ENCODE measurements at places on chromosomes 12 and 14.
A peak's percentile ranks its signal among the peaks of the same experiment; 100 is the strongest.

DNA sequence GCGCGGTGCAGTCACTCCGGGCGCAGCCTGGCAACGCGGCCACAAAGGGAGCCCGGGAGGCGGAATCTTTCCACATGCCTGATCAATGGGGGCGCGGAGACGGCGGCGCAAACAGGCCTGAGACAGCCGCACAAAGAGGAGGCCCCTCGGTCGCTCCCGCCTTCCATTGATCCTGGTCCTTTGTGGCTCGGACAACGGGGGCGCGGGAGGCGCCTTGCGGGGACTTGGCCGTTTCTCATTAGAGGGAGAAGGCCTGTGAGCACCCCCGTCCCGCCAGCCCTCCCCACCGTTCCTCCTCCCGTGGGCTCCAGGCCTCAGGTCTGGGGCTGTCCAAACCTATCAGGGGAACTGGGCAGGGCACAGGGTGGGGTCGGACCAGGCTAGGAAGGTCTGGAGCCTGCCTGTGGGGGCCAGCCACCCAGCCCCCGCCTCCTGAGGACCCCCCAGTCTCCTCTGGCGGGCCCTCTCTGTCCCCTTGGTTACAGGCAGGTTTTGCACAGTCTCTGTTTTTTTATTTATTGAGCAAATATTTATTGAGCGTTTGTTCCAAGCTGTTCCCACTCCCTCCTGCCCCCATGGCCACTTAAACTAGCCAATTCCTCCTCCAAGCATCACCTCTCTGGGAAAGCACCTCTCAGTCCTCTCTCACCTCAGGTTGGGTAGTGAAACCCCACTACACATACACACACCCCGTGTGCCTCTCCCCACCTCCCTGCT lies 29.0 kb upstream of the MSI1 start:
- DNase-seq, result peak; percentile 14

GRCh38 chr12:105946493-105946901 lies 192.3 kb downstream of the NUAK1 start:
- peak; percentile 80 for DNase-seq

DNA sequence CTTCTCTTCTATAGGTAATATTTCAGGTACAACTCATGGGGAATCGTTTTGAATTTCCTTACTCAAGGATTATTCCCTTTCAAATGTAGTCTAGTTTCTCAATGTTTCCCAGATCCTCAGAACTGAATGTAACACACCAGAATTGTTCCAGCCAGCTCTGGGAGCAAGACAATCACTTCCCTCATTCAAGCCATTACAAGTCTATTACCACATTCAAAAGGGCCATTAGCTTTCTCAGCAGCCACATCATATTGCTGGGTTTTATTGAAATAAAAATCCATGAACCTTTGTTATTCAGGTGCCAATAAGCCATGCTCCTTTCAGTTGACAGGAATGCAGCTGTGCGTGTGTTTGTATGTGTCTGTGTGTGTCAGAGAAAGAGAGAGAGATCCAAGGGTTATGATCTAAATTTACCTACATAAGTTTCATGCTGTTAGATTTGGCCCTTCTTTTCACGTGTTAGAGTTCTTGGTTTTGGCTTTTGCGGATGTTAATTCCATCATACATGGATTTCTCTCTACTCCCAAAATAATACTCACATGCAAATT lies 357.7 kb downstream of the BCAT1 start:
- DNase-seq, result no peak

DNA sequence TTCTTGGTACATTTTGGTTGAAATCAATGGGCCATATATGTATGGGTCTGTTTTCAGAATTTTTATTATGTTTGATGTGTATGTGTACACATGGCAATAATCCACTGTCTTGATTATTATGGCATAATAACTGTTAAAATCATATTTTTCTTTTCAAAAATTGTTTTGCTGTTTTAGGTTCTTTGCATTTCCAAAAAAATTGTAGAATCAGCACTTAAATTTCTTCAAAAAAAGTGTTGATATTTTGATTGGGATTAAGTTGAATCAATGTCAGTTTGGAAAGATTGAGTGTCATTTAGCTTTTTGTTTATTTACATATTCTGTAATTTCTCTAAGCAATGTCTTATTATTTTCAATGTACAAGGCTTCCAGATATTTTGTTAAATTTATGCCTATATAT lies 154.1 kb downstream of the SLC5A8 start:
- DNase-seq, result no peak

- no peak for DNase-seq
These were observed 188.4 kb downstream of the NRXN3 start for GRCh38 chr14:78358591-78358990.

DNA sequence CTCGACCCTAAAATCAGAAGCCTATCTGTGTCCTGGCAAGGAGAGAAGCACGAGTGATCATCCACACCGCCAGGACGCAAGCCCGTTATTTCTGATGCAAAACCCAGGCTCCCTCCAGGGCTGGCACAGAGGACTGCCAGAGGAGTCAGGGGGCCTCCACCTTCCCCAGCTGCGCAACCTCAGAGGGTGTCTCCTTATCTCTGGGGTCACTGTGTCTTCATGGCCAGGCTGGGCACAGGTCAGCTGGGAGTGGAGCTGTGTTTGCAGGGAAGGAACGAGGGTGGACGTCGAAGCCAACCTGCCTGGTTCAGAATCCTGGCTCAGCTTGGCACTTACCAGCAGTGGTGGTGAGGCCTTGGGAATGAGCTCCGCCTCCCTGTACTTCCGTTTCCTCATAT lies 12.0 kb upstream of the SERPINA3 start:
- no peak for DNase-seq

GRCh38 chr12:99917711-99918402 lies 66.9 kb downstream of the ANKS1B start:
- no peak for DNase-seq

- no peak for DNase-seq
These were observed 83.0 kb downstream of the LRRC9 start for GRCh38 chr14:60002819-60003492.

DNA sequence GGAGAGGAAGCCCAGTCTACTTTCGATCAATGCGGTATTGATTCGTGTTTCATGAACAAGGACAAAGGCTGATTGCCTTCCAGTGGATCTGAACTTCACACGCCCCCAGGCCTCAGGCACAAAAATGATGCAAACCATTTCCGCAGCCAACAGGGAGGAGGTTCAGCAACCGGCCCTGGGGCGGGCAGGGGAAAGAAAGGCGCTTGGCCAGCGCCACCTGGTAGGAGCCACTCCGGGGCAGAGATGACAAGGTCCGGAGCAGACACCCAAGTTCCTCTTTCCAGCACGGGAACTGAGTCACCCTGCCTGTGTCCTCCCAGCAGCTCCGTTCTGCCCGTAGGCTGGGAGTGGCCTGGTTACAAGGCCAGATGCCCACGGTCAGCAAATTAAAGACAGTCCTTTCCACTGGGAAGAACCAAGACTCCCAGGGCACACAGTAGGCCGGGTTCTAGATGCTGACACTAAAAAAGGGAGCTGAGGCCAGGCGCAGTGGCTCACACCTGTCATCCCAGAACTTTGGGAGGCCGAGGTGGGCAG lies 136.3 kb downstream of the SCARB1 start:
- no peak for DNase-seq

DNA sequence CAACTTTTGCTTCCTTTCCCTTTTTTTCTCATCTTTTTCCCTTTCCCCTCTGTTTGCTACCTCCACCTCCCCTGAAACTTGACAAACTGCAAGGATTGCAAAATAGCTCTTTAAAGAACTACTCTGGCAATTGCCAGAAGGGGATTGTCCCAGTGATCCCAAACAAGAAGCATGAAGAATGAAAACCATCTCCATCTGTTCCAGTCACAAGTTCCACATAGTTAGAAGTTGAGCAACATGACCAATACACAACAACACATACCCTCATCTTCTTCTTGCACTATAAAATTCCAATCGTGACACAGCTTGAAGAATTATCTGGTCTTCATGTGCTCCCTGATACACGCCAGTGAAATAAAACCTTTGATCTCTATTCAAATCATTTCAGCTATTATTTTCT lies 93.7 kb upstream of the USP15 start:
- no peak for DNase-seq

GRCh38 chr12:100265732-100266584 lies 921 bp downstream of the DEPDC4 start:
- DNase-seq, result no peak

GRCh38 chr12:108126990-108127501 lies 2.0 kb upstream of the WSCD2 start:
- DNase-seq, result no peak

GRCh38 chr14:80942191-80942600 lies 658 bp upstream of the CEP128 start:
- DNase-seq, result no peak

GRCh38 chr14:105549481-105549880 lies 23.1 kb downstream of the TMEM121 start:
- DNase-seq, result no peak

DNA sequence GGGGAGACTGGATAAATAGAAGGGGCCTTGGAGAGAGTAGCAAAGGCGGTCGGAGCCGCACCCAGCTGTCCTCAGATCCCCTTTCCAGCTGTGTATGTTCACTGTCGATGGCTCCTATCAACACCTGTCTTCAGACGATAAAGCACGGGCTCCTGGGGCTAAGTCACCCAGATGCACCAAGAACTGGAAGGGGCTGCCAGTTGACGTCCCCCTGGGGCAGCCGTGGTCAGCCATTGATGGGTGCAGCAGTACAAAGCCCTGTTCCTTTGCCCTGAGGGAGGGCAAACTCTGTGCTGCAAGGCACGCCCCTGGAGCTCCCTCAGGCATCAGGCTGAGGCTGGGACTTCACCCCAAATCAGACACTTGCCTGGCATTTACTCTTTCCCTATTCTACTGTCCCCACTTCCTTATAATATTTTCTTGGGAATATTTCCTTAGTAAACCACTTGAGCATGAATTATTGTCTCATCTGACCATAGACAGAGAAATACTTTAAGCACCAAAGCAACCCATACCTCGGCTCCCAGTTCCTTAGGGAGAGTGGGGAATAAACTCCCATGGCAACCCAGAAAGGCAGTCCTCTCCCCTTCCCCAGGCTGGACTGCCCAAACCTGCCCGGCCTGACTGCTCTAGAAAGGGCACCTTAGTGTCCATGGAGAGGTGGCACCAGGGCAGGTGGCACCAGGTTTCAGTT lies 59.6 kb upstream of the SCN8A start:
- DNase-seq, result no peak
